ENCODE measurements at places on chromosomes 3 and 15. TPM values are rescaled to one million over a fixed set of nuclear protein-coding genes. Genes with fewer than 3 reads are reported as not detected.

- no peaks in the 10 kb centered on the region for H3K4me1 ChIP-seq
- H3K36me3 ChIP-seq = no peaks in the 10 kb centered on the region
- no peak overlapping the region for H3K4me3 ChIP-seq
Measured at GRCh38 chr15:26294059-26294689, 431.0 kb upstream of the ATP10A start.

GRCh38 chr3:100042166-100042981 lies 71.9 kb downstream of the FILIP1L start:
- no peak overlapping the region for H3K4me3 ChIP-seq
- H3K27ac ChIP-seq = peak overlapping the region; percentile 95

DNA sequence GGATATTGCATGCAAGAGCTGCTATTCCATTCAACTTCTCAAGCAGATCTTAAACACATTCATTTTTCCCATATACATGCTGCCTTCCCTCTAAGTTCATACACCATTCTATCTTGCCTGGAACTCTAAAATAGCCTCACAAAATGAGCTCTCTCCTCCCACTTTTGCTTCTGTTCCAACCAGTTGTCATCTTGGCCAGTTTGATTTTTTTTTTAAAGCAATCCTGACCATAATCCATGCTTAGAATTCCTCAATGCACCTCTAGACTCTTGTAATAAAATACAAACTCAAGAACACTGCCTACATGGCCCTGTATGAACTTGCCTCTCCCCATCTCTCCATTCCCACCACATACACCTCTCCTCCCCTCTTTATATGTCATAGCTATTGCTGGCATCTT lies 68.6 kb upstream of the NPHP3 start:
- H3K36me3 ChIP-seq = no peaks in the 10 kb centered on the region
- no peaks in the 10 kb centered on the region for H3K27me3 ChIP-seq
- no peaks in the 10 kb centered on the region for H3K4me1 ChIP-seq
- no peak overlapping the region for H3K27ac ChIP-seq
- no peak overlapping the region for H3K4me3 ChIP-seq

GRCh38 chr15:99495430-99496301 lies 70.1 kb upstream of the MEF2A start:
- no peaks in the 10 kb centered on the region for H3K27me3 ChIP-seq
- no peaks in the 10 kb centered on the region for H3K4me1 ChIP-seq
- no peak overlapping the region for H3K4me3 ChIP-seq
- no peak for DNase-seq

DNA sequence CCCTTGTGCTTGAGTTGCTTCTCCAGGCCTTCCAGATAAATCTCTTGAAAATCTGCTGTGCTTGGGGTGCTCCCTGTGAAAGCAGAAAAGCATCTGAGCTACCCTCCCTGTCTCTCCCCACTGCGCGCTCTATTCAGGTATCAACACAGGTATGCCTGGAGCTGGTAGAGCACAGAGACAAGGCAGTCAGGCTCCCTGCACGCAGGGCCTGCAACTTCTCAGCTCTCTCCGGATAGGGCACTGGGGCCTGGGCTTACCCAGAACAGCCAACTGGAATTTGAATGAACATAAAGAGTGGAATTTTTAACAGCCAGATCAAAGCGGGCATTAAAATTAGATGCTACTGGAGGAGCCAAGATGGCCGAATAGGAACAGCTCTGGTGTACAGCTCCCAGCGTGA lies 183.6 kb downstream of the XXYLT1 start:
- H3K36me3 ChIP-seq = no peaks in the 10 kb centered on the region
- DNase-seq = no peak
- no peak overlapping the region for H3K27ac ChIP-seq
- H3K4me1 ChIP-seq = no peaks in the 10 kb centered on the region
- no peak overlapping the region for H3K4me3 ChIP-seq

DNA sequence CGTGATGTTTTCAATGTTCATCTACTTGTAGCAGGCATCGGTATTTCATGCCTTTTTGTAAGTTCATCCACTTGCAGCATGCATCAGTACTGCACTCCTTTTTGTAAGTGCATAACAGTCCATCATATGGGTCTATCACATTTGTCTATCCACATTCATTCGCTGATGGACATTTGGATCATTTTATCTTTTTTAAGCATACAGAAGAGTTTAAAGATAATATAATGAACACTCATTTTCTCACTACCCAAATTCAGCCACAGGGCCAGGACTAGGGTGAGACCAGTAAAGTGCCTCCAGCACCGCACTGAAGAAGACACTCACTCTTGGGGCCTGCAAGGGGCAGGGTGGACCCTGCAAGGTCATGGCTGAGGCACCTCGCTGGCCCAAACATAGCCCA lies 309.6 kb downstream of the UACA start:
- H3K4me1 ChIP-seq = no peaks in the 10 kb centered on the region
- H3K27ac ChIP-seq = no peak overlapping the region
- no peak for DNase-seq
- no peaks in the 10 kb centered on the region for H3K27me3 ChIP-seq

DNA sequence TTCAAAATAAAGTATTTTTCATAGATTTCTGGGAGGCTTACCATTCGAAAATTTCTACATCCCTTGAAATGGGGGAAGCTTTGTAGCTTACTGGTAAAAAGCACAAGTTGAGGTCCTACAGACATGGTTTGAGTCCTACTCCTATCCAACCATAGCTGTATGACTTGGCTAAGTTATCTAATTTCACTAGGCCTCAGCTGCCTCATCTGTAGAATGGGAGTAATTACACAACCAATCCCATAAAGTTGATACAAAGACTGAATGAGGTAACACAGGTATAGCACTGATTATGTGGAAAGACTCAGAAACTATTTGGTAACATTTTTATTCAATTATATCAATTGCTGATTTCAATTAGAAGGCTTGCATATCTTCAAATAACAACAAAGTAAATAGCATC lies 157.4 kb downstream of the PLD1 start:
- no peak overlapping the region for H3K27ac ChIP-seq
- no peaks in the 10 kb centered on the region for H3K4me1 ChIP-seq
- no peaks in the 10 kb centered on the region for H3K27me3 ChIP-seq
- no peak for DNase-seq

DNA sequence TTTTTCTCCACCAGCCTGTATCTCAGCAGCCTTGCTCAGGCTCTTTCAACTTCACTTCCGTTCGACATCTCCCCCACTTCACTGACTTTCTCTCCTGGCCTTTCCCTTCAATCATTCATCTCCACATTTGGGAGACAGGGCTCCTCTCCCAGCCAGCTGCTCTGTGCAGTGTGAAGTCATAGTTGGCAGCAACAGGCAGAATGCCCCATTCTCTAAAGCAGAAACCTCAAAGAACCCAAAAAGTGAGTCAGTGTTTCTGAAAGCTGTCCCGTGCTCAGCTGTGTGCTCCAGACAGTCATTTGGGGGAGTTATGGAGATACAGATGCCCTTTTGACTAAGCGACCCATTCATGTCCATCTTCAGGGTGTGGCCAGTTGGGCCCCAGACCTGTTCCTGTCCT lies 54.3 kb downstream of the NTRK3 start:
- H3K36me3 ChIP-seq = no peaks in the 10 kb centered on the region
- DNase-seq = no peak
- no peak overlapping the region for H3K27ac ChIP-seq
- no peak overlapping the region for H3K4me3 ChIP-seq

DNA sequence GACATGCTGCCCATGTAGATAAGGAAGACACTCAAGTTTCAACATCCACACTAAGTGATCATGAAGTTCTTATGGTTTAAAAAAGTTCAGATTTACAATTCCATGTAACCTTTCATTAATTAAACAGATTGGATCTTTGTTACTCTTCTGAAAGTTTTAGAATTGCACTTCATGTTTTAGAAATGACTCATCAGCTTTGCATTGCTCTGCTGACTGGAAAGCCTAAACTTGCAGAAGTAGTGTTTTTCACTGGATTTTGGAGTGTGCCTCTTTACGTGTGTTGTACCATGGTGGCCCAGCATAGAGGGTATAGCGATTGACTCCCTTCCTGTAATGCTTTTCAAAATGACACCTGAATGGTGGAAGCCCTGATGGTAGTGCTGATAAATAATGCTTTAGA lies 157.9 kb downstream of the BBX start:
- no peak for DNase-seq
- no peaks in the 10 kb centered on the region for H3K27me3 ChIP-seq
- peaks cover 9% of the 10 kb centered on the region for H3K4me1 ChIP-seq
- no peak overlapping the region for H3K4me3 ChIP-seq
- H3K36me3 ChIP-seq = no peaks in the 10 kb centered on the region
- H3K27ac ChIP-seq = peak overlapping the region; percentile 21

GRCh38 chr15:33198541-33198940 lies 4.0 kb upstream of the FMN1 start:
- no peaks in the 10 kb centered on the region for H3K36me3 ChIP-seq
- H3K4me1 ChIP-seq = peaks cover 16% of the 10 kb centered on the region
- no peak overlapping the region for H3K4me3 ChIP-seq

DNA sequence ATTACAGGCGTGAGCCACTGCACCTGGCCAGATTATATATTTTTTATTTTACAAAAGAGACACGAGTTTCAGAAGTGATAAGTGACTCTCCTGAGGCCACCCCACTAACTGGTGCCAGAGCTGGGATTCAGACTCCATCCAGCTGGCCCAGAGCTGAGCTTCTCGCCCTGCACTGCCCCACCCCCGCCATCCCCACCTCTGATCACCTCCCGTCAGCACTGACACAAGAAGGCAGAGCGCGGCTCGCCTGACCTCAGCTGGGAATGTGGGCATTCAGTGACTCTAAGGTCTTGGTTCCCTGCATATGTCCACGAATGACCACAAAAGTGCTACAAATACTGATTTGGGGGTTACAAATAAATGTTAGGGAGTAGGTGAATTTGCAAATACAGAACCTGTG lies 56.1 kb upstream of the GALNT15 start:
- no peaks in the 10 kb centered on the region for H3K36me3 ChIP-seq
- DNase-seq = no peak
- peaks cover 15% of the 10 kb centered on the region for H3K4me1 ChIP-seq
- H3K27ac ChIP-seq = no peak overlapping the region
- no peak overlapping the region for H3K4me3 ChIP-seq

GRCh38 chr3:23239211-23240068 lies 36.3 kb downstream of the UBE2E2 start:
- no peak for DNase-seq
- no peaks in the 10 kb centered on the region for H3K36me3 ChIP-seq
- no peaks in the 10 kb centered on the region for H3K4me1 ChIP-seq
- no peaks in the 10 kb centered on the region for H3K27me3 ChIP-seq
- no peak overlapping the region for H3K4me3 ChIP-seq

GRCh38 chr15:53811530-53811929 lies 52.1 kb upstream of the WDR72 start:
- no peak overlapping the region for H3K27ac ChIP-seq

DNA sequence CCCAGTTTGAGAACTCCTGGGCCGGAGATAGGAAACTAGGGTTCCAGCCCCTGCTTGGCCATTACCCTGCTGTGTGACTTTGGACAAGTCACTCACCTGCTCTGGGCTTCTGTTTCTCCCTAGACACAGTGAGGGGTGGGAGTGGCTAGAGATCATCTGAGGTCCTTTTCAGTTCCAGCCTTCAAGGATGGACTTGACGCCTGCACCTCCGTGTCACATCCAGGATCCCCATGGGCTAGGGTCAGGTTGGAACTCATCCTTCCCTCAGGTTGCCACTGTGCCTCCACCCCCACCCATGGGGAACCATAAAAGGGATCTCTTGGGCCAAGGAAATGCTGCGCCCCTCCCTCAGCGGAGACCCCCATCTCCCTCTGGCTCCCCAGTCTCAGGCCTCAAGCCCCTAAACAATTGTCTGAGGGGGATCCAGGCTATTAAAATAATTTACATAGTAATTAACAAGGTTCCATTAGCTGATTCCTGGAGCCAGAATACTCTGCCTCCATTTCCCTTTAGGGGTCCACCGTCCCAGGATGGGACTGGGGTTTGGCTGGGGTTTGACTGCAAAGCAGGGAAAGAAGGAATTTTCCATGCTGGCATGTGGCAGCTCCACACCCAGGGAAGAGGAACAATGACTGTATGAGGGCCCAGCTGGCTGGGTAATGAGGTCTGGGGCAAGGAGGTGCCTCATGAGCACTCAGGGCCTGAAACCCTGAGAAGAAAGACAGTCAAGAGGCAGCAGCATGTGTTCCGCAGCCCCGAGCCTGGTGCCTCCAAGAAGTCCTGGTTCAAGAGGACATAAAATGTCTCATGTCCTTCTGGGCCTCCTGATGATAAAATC lies 177.7 kb downstream of the SMAD6 start:
- H3K27me3 ChIP-seq = no peaks in the 10 kb centered on the region
- H3K4me1 ChIP-seq = peaks cover 38% of the 10 kb centered on the region
- no peak overlapping the region for H3K4me3 ChIP-seq

- H3K27me3 ChIP-seq = peaks cover 8% of the 10 kb centered on the region
- H3K36me3 ChIP-seq = no peaks in the 10 kb centered on the region
- H3K27ac ChIP-seq = peak overlapping the region; percentile 16
- peaks cover 36% of the 10 kb centered on the region for H3K4me1 ChIP-seq
- peak; percentile 86 for DNase-seq
Measured at GRCh38 chr15:94056314-94056713, 175.0 kb upstream of the MCTP2 start.

GRCh38 chr3:52532517-52532837 lies 1.2 kb downstream of the NT5DC2 start:
- H3K36me3 ChIP-seq = peaks cover 22% of the 10 kb centered on the region
- H3K4me1 ChIP-seq = peaks cover 24% of the 10 kb centered on the region
- peak; percentile 80 for DNase-seq
- peak overlapping the region; percentile 86 for H3K4me3 ChIP-seq
- H3K27ac ChIP-seq = no peak overlapping the region

- peak overlapping the region; percentile 60 for H3K4me3 ChIP-seq
- H3K4me1 ChIP-seq = peaks cover 15% of the 10 kb centered on the region
- no peak for DNase-seq
Measured at GRCh38 chr15:75335313-75335704, 554 bp upstream of the COMMD4 start.

GRCh38 chr3:169430707-169431404 lies 232.7 kb downstream of the MECOM start:
- H3K36me3 ChIP-seq = no peaks in the 10 kb centered on the region
- H3K4me3 ChIP-seq = no peak overlapping the region
- no peaks in the 10 kb centered on the region for H3K4me1 ChIP-seq
- H3K27ac ChIP-seq = no peak overlapping the region
- no peak for DNase-seq

DNA sequence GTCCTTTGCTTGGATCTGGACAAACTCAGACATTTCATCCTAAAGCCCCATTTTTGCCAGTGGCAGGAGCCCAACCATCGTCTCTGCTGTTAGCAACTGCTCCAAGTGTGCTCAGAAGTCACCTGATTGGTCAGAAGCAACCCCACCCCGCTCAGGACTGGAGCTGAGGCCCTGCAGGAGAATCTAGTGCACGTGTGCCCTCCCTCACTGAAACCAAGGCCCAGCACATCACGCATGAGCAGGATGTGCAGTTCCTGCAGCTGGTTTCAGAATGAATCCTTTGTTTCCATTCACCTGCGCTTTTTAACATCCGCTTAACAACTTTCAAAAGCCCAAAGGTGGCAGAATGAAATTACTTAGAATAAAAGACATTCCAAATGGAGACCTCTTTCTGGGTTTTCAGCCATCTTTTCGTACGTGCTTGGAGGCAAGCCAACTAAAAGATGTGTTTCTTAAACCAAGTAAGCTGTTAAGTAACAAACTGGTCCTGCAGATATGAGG lies 81.2 kb downstream of the SRGAP3 start:
- no peaks in the 10 kb centered on the region for H3K36me3 ChIP-seq
- no peaks in the 10 kb centered on the region for H3K4me1 ChIP-seq
- no peaks in the 10 kb centered on the region for H3K27me3 ChIP-seq

The THPO gene
- not detected for total RNA-seq

The C15orf61 gene
- total RNA-seq = 3.4 TPM

The NOX5 gene
- not detected for total RNA-seq

The PLS1 gene
- 5.2 TPM for total RNA-seq

The GCNT3 gene
- 0.13 TPM for total RNA-seq

The ADAMTS9 gene
- 4.0 TPM for total RNA-seq

The AGBL1 gene
- not detected for total RNA-seq

The SPSB4 gene
- 0.05 TPM for total RNA-seq

The CPN2 gene
- total RNA-seq = not detected

The MDFIC2 gene
- total RNA-seq = not detected

The HRG gene
- total RNA-seq = not detected

The WNT7A gene
- total RNA-seq = not detected
